Mucosa of descending colon (tissue), 3 donors: ENCODE measurements at places on chromosomes 1 and 21.

DNA sequence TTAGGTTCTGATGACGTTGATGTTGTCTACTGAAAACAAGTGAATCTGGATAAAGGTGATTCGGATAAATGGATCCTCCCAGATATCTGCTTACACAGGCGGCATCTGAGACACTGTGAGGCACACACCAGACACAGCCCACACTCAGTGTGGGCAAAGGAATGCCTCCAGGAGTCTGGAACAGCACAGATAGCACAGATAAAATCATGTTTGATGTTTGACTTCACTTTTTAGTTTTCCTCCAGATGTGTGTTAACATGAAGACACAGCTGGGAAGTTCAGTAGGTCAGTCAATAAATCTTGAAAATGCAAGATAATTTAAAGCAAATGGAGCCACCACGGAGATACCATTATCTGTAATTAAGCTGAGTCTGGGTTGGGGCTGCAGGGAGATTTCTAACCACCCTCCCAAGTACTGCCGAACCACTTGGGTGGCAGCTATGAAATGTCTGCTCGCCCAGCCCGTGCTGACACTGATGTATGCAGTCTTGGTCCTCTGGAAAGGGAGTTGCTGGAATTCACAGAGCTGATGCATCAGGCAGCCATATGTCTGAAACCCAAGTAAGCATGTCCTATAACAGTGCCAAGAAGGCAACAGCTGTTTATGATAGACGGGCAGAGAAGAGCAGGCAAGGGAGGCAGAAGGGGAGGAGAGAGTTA is 11.7 kb downstream of the CAPN9 start:
- DNase-seq, result no peak

- DNase-seq, result no peak
Measured at GRCh38 chr1:59678493-59679228, 136.1 kb upstream of the HOOK1 start.

DNA sequence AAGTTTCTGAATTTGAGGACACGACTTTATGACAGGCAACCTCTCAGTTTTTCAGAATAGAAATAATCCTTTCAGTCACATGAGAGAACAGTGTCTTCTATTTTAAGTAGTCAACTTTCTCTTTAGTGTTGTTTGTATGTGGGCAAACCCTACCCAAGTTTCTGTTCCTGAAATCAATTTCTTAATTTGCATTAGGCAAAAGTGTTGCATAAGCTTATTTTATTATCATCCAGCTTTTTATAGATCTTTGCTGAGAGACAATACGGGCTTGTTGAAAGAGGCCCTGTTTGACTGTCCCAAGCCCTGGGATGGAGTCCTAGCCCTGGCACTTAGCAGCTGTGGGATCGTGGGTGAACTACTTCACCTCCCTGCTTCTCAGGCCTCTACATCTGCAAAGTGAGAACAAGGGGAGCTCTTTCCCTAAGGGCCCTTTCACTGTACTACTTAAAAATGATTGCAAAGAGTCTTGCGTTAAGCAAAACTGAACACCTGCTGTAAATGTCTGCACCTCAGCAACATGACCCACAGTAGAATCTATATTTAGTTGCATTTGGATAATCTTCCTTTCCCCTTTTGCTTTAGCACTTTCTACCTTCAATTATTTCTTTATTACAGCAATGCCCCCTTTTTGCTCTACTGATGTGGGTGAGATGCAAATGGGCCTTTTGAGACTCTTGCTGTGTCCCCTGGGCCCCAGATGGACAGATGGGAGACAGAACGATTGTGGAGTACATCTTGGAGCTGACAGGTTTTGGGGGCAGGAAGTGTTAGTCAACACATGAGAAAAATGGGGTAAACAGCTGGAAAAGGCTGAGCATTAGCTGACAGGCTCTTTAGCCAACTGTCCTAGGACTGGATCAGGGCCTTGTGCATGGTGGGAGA is 41.0 kb upstream of the SCAF4 start:
- DNase-seq, result no peak

DNA sequence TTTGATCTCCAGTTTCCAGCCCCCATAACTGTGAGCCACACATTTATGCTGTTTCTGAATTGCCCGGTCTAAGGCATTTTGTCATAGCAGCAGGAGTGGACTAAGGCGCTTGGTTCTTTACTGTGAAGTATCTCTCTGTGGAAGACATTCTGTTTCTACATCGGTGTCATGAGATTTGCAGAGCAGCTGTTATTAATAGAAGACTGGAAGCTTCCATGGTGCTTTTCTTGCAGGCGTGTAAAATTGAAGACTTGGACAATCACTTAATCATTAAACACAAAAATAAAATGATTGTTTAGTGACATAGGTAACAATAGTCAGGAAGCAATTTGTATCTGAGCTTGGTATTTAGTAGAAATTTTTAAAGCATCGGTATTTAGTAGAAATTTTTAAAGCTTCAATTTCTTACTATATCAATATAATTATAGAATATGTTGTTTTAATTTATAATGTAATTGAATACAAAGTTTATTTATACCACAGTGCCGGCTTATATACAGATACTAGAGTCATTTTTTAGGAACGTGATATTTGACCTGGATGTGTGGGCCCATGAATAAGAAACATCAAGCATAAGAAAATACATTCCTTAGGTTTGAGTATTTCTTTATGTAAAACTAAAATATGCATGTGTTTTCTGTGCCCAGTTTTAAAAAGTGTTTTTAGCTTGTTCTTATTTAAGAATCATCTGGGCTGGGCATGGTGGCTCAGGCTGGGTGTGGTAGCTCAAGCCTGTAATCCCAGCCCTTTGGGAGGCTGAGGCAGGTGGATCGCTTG is 60.6 kb upstream of the COL6A1 start:
- DNase-seq, result no peak

DNA sequence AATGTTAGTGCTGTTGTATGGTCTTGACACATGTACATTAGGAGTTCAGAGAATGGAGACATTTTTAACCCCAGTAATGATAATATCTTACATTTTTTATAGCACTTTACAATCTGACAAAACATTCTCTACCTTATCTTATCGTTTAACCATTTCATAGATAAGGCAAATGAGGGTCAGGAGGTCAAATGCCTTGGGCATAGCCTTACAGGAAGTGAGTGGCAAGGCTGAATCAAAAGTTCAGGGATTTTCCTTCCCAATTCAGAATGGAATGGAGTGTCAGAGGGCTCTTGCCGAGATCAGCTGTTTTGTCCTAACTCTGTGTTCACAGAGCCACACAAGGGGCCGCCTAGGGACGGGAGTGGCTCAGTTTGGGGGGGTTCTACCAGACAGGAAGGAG is 57.6 kb upstream of the AK4 start:
- no peak for DNase-seq
